ENCODE measurements at places on chromosomes 2 and 18.

DNA sequence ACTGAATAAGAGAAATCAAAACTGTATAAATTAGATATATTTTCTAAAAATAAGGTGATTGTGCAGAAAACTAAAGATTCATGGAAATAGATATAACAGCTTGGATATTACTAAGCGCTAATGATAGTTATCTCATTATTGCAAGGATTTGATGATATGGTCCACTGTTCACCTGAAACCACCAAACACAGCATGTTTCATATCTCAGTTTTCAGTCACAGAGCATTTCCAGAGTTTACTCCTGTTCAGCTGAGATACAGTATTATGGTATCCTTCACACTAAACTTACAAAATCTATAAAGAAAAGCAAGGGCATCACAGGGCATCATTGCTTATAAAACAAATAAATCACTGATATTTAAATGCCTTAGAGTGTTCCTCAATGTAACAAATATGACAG is 591.6 kb downstream of the ERBB4 start:
- no peak for DNase-seq

DNA sequence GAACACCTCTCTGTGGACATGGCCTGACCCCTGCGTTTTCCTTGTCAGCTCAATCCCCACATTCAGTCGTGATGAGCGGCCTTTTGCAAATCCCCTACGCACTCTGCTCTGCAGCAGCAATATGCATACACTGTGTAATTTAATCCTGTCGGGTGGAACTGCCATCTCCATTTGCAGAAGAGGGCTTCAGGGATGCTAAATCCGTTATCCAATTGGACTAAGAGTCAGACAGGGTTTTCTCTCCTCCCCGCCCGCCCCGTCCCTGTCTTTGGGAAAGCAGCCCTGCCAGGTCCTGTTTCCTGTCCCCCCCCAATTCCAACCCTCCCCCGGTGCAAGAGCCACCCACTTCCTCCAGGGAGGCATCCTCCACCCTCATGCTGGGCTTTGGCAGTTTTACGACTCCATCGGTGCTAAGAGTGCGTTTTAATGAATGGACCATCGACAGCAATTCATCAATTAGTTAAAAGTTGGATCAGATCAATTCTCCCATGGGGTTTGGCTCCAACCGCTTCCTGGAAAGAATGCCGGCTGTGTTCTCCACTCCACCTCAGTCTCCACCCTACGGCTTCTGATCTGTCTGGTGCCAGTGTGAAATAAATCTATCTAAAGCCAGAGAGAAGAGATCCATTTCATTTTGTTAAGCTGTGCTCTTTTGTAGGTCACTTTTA is 53.5 kb upstream of the ASAP2 start:
- DNase-seq = no peak

DNA sequence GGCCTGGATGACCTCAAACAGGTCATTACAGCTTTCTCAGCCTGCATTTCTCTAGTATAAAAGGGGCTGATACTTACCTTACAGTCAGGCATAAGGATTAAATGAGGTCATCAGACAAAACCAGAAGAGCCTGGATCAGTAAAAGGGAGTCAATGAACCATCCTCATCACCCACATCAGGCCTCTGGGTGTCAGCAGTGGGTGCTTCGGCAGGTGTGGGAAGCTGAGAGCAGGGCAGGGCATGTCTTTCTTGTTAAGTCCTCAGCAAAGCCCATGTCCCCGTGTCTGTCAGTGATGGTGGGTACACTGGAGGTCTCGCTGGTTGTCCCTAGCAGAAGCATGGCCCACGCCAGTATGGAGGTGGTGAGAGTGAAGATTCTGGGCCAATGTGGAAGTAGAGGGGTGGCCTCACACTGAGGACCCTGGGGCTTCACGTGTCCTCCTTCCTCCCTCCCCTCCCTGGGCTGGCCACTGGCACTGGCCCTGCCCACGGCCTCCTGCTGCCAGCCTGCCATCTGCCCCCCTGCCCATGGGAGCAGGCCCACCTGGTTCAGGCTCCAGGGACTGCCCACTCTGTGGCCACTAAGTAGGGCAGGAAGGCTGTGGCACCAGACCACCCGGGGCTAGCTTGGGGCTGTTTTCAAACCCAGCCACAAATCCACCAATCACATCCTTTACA is 4.4 kb downstream of the ADRA2B start:
- DNase-seq = no peak

DNA sequence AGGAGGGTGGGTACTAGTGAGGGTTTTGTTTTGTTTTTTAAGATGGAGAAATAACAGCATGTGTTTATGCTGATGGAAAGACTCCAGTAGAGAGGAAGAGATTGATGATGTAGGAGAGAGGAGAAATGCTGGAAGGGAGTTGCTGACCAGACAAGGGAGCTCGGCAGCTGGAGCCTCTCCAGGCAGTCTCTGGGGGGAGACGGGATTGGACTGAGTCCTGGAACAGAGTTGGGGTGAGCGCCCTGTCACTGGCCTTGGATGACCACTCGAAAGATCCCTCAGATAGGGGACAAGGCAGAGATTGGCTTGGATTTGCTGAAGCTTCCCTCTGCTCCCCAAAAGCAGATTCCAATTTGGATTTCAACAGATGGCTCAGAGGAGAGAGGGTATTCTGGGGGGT is 197.7 kb downstream of the NAPG start:
- DNase-seq = no peak

DNA sequence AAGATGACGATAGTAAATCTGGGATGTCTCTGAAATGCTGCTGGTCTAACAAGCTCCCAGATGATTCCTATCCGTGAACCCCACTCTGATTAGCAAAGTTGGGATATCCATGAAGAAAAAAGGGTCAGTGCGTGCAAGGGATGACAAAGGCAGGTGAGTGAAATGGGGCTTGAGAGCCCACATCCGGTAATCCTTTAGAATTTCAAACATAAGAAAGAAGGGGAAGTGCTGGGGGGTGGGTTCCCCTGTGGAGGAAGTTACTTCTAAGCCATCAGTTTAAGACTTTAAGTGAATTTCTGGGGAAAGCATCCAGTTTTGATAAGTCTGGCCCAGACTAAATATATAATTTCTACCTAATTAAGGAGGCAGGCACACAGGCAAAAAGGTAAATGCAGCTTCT is 209.5 kb downstream of the DPP10 start:
- no peak for DNase-seq
